Heart right ventricle (tissue), 16 donors: ENCODE measurements at places on chromosomes 5 and 9. TPM values are rescaled to one million over a fixed set of nuclear protein-coding genes. Genes with fewer than 3 reads are reported as not detected.

DNA sequence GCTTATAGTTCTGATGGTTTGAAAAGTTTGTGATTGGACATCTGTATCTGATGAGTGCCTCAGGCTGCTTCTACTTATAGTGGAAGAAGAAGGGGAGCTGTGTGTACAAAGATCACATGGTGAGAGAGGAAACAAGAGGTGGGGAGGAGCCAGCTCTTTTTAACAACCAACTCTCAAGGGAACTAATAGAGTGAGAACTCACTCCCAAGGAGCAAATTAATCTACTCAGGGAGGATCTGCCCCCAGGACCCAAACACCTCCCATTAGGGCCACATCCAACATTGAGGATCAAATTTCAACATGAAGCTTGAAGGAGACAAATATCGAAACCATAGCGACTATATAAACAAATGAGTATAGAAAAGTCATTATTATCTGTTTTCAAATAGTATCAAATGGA, 64.7 kb upstream of the PRLR start:
- no peak for DNase-seq

- no peak for DNase-seq
Measured at GRCh38 chr5:123138774-123139173, 49.7 kb downstream of the PRDM6 start.

DNA sequence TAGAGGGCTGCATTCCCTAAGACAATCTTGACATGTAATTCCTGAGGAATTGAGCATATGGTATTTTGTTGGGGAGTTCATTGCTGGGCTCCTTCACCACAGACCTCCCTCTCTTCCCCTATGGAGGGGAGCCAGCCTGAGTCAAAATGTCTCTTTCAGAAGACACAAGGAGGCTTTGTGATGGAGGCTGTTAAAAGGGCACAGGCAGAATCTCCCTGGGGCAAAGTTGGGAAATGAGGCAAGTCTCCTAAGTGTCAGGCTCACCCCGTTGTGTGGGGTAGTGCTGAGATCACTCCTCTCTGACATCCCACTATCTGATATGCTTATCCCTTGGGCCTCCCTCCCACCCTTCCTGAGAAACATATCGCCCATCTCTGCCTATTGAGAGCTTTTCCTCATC, 30.6 kb downstream of the GFRA3 start:
- DNase-seq: no peak

DNA sequence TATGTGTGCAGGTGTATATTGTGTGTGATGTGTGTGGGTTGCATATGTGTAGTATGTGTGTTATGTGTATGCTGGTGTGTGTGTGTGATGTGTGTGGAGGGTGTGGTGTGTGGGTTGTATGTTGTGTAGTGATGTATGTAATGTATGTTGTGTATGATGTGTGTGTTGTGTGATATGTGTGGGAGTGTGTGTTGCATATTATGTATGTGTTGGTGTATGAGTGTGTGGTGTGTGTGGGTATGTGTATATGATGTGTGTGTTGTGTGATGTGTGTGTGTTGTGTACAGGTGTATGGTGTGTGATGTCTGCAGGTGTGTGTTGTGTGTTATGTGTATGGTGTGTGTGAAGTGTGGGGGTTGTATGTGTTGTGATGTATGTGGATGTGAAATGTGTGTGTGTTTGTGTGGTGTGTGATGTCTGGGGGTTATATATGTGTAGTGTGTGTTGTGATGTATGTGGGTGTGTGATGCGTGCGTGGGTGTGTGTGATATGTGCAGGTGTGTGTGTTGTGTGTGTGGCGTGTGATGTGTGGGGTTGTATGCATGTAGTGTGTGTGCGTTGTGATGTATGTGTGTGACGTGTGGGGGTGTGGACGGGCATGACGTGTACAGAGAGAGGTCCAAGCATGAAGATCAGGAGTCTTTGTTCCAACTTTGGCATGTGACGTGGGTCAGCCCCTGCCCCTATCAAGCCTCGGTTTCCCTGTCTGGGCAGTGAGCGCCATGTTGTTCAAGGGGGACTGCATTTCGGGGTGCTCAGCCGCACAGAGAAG, 8.5 kb upstream of the CRB2 start:
- DNase-seq: no peak

The HK3 gene
- 0.68 TPM for total RNA-seq

The MRRF gene
- 36.5 TPM for total RNA-seq

The POLE3 gene
- 26.6 TPM for total RNA-seq
